ENCODE measurements at places on chromosomes 1 and 21.

DNA sequence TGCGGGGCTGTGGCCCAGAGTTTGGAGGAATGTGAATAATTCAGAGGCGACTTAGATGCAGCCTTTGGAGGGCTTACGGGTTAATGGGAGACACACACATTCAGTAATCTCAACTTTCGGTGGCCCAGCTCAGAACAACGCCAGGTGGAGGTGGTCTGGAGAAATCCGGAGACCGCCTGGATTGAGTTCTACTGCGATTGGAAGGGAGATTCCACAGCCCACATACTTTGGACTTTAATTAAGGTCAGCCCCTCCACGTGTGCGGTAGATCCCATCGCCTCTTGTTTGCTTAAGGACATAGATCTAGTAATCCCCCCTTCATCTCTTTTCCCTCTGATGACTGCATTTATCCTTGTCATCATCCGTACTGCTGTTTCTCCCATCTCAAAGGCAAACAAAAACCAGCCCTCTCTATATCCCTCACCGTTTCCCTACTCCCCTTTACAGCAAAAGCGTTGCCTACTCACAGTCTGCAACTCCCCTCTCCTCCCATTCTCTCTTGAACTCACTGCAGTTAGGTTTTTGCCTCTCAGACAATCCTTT lies 720 bp upstream of the BSDC1 start:
- DNase-seq, result no peak

DNA sequence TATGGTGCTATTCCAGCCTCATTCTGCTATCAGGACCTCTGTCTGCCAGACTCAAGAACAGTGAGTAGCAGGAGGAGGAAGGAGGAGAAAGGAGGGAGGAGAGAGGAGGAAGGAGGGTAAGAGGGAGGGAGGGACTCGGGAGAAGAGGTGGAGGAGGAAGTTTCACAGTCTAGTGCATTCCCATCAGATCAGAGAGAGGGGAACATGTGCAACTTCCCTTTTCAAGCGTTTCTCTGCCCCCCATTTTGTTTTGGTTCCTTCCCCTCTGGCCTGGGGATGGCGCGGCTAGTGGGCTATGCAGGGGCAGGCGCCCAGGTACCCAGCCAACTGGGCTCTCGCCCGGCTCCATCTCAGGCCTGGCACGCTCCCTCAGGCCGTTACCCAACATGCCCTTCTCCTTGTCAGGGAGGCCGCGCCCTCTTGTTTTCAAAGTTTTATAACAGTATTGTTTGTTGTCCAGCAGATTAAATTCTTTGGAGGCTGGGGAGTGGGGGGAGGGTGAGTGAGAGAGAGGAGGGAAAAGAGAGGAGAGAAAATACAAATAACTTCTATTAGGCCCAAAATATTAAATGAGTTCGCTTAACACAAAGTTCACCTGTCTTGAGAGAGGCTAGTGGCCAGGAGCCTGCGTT lies 56.0 kb downstream of the CD46 start:
- no peak for DNase-seq

DNA sequence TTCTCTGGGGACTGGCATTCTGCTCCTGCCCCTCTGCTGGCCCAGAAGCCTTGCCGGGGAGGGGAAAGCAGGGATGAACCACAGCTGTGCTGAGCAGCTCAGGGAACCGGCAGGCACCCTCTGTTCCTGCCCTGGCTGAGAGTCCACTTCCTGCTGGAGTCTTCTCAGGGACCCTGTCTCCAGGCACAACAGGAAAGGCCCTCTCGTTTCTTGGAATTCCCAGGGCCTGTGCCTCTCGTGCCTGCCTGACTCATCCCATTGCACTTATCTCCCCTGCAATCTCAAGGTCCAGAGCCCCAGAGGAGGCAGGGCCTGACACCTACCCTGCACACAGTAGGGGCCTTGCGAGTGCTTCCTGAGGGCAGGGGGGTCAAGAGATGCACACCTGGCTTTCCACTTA lies 1.1 kb upstream of the EDN2 start:
- DNase-seq, result no peak

DNA sequence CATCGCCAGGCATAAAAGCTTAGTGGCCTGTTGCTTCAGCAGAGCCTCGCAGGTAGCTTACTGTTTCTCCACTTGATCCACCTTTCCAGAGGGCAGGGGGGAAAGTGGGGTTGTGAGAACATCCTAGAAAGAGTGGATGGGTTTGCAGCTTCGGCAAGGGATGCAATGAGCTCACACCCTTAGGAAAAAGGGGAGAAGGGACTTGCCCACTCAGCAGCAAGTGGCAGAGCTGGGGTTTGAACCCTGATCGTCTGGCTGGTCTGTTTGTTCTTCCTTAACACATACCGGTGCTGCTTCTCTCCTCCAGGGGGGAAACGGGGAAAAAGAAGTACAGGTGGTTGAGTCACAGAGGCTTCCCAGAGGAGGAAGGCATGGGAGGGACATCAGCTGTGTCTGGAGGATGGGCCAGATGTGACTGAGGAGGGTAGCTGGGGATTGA lies 1.0 kb downstream of the TMEM201 start:
- no peak for DNase-seq
